T-helper 17 cell (primary cell): ENCODE measurements at places on chromosomes 12 and 14. TPM values are rescaled to one million over a fixed set of nuclear protein-coding genes. Genes with fewer than 3 reads are reported as not detected.

Gene OR6C3
- not detected for total RNA-seq

Gene LALBA
- total RNA-seq: not detected

Gene PGAM5
- 23.8 TPM for total RNA-seq

Gene ERBB3
- 0.80 TPM for total RNA-seq

Gene TDRD9
- not detected for total RNA-seq

Gene GZMH
- total RNA-seq: not detected

- DNase-seq: no peak
Measured at GRCh38 chr14:50230401-50230700, 1.0 kb downstream of the SOS2 start.

DNA sequence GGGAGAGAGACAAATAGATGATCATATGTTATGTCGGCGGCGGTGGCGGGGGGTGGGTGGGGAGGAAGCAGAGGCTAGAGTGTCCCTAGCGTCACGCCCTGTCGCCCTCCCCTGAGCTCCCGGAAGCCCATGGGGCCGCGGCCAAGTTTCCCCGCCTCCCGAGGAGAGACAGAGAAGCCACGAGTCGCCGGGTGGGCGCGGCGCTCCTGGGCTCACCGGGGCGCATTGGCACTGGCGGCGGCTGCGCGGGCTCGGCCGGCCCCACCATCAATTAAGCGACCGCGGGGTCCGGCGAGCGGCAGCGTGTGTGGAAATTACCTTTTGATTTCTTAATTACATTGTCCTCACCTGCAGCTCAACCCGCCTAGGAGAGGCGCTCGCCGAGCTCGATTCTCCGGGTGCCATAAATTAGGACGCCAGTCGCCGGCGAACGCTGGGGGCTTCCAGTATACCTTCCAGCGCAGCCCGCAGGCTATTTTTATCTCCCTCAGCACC, 119.9 kb upstream of the LHX5 start:
- no peak for DNase-seq

DNA sequence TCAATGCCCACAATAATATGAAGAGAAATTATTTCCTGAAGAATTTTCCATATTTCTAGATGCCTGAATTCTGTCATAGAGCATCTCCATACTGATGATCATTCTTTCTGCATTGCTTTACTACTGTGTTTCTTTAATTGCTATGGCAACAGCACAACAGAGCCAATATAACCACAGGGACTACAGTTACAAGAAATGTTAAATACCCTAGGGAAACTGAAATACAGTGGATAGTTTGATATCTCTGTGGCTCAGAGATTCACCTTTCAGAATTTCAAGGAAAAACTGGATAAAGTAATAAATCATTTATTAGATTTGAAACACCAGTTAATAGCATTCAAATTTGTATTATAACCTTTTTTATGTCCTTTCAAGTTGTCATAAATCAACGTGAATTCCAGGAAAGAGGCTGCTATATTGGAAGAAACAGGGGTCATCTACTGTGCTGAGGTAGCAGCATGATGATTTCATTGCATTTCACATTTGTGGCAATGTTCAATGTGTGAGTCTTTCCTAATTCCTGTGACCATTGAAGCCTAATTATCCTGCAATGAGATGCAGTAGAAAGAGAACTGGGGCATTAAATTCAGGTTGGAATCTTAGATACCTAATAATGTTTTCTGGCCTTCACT, 267.1 kb downstream of the LRFN5 start:
- no peak for DNase-seq

DNA sequence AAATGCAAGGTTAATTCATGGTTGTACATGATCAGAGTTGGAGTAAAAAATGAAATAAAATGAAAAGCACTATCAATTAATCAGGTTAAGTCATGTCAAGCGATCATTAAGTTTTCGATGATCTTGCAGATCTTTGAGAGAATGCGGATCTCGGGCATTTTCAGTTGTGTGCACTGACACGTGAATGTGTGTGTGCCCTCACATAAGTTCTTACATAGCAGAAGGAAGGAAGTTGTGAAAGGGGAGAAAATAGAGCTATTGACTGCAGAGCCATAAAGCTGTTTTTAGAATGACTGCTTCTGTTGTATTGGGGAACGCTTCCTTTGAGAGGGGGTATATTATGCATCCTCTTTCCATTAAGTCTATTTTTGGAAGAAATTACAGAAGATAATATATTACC, 101.3 kb downstream of the HMGA2 start:
- DNase-seq: no peak

DNA sequence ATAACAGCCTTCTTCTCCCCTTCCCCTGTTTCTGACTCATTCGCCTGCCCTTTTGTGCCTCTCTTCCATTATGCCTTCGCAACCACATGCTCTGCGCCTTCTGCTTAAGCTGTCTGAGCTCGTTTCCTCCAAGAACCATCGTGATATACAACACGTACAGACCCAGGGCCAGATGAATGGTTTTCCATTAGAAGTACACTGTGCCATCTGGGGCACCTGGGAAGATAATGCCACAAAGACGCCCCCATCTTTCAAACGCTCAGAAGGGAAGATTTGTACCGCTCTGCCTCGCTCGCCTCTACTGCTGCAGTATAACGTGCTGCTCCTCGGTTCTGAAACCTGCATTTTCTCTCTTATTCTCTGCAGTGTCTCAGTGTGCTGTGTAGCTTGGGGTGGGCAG, 470.9 kb upstream of the STXBP6 start:
- DNase-seq: no peak

GRCh38 chr12:26162905-26163304, 32.5 kb upstream of the SSPN start:
- no peak for DNase-seq

DNA sequence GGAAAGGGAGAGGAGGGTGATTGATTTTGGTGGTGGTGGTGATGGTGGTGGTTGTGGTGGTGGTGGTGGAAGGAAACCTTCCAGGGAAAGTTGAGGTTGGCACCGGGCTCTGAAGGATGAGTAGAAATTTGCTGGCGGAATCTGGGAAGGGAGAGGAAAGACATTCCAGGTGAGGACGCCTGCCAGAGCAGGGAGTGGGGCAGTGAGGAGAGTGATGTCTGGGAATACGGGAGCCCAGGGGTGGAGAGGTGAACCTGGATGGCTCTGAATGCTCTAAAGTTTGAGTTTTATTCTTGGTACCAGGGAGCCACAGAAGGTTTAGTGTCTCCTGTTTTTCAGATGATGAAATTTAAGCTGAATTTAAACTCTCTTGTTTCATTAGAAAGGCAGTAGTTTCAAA, 16.0 kb downstream of the CHST11 start:
- no peak for DNase-seq
